ENCODE measurements at places on chromosomes 7 and 10. TPM values are rescaled to one million over a fixed set of nuclear protein-coding genes. Genes with fewer than 3 reads are reported as not detected.

The PAPSS2 gene
- total RNA-seq = 33.8 TPM

- H3K27me3 ChIP-seq = no peaks in the 10 kb centered on the region
- peak; percentile 27 for DNase-seq
- no peaks in the 10 kb centered on the region for H3K4me1 ChIP-seq
- no peaks in the 10 kb centered on the region for H3K36me3 ChIP-seq
- H3K27ac ChIP-seq = peak overlapping the region; percentile 95
Observed at GRCh38 chr7:8260871-8261694, 884 bp downstream of the ICA1 start.

- H3K4me3 ChIP-seq = no peak overlapping the region
- no peaks in the 10 kb centered on the region for H3K36me3 ChIP-seq
- H3K27me3 ChIP-seq = no peaks in the 10 kb centered on the region
- H3K4me1 ChIP-seq = peaks cover 3% of the 10 kb centered on the region
- DNase-seq = no peak
Observed at GRCh38 chr10:76035206-76036110, 604.0 kb downstream of the LRMDA start.

GRCh38 chr7:2775785-2776184 is 68.3 kb downstream of the GNA12 start:
- DNase-seq = no peak
- H3K27ac ChIP-seq = peak overlapping the region; percentile 26
- no peaks in the 10 kb centered on the region for H3K27me3 ChIP-seq
- H3K36me3 ChIP-seq = no peaks in the 10 kb centered on the region

DNA sequence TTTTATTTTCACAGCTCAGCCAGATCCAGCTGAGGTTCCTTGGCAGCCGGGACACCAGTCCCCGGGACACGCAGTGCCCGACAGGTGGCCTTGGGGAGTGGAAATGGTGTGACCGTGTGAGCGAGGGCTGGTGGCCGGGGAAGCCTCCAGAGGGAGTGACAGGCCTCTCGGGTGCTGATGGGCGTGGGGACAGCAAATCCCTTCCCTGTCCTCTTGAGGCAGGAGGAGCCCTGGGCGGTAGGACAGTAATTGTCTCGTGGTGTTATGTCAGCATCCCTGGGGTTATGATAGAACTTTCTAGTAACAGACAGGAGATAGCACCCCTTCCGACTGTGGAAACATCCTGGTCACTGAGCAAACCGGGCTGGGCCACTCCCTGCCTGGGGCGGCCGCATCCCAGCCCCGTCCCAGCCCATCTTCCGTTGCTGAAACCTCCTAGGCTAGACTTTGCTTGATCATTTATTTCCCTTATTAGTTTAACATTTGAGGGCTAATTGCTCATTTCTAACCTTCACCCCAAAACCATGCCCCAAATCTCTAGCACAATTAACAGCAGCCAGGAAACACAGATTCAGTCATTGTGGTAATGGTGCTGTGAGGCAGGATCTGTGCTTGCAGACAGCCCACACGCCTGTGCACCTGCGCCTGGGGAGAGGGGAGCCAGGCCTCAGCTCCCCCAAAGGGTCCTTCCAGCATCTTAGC is 63.3 kb downstream of the ELFN1 start:
- no peak for DNase-seq
- H3K27me3 ChIP-seq = no peaks in the 10 kb centered on the region
- H3K4me1 ChIP-seq = no peaks in the 10 kb centered on the region
- no peak overlapping the region for H3K4me3 ChIP-seq
- no peak overlapping the region for H3K27ac ChIP-seq
